ENCODE measurements at places on chromosomes 4 and X. TPM values are rescaled to one million over a fixed set of nuclear protein-coding genes. Genes with fewer than 3 reads are reported as not detected.

GPAT3 gene
- 34.3 TPM for total RNA-seq

PPEF2 gene
- total RNA-seq = not detected

SSX4B gene
- total RNA-seq = not detected

NEUROG2 gene
- not detected for total RNA-seq

FGB gene
- total RNA-seq = 21.1 TPM

UCP1 gene
- total RNA-seq = 0.11 TPM

TCEAL2 gene
- total RNA-seq = not detected

SORBS2 gene
- total RNA-seq = 0.97 TPM

SSX2 gene
- not detected for total RNA-seq

DUX4 gene
- total RNA-seq = not detected

CT83 gene
- total RNA-seq = not detected

CISD2 gene
- 37.6 TPM for total RNA-seq

MAOA gene
- 0.40 TPM for total RNA-seq

JCHAIN gene
- total RNA-seq = 0.13 TPM

F8A1 gene
- 113 TPM for total RNA-seq

DOCK11 gene
- total RNA-seq = 7.2 TPM

CLCN4 gene
- 3.6 TPM for total RNA-seq

ANKRD37 gene
- 3.8 TPM for total RNA-seq

CCNI gene
- total RNA-seq = 72.2 TPM

DCAF16 gene
- total RNA-seq = 5.2 TPM

FGG gene
- 5.1 TPM for total RNA-seq

DRD5 gene
- total RNA-seq = not detected

YY2 gene
- total RNA-seq = 2.5 TPM

TLR1 gene
- 0.32 TPM for total RNA-seq

Measured in A549 treated with ZK216348 at 1 μM for 4 hours (cell line).